ENCODE measurements at places on chromosomes 16 and 17.

DNA sequence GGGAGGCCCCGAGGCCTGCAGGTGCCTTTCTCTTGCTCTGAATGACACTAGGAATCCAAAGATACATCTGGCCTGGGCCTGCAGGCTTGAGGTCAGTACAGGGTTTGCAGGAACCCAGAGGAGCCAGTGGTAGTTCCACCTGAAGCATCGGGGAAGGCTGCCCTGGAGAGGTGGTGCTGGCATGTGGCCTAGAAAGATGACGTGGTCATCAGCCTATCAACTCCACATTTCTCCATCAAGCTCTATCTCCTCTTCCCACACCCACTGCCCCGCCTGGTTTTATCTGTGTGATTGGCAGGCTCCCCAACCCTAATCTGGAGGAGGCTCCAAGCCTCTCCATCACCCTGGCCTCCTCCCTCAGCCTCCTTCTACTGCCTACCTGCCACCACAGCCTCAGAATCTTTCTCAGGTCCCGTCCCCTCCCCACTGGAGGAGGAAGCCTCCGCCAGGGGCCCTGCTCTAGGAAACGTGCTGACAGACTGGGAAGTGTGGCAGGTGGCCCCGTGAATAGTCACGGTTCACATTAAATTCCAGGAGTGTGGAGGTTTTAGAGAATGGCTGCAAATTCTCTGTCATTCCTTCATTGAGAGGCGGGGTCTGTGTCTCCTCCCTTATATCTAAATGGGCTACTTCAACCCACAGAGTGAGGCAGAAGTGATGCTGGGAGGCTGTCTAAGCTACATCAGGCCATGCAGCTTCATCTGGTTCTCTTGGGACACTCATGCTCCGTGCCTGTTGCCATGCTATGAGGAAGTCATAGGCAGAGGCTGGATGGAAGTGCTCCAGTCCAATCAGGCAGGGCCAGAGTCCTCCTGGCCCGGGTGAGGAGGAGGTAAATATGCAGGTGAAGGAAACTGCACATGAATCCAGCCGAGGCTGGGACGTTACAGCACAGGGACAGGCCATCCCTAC lies 11.4 kb upstream of the MAP2K3 start:
- DNase-seq = peak; percentile 61

DNA sequence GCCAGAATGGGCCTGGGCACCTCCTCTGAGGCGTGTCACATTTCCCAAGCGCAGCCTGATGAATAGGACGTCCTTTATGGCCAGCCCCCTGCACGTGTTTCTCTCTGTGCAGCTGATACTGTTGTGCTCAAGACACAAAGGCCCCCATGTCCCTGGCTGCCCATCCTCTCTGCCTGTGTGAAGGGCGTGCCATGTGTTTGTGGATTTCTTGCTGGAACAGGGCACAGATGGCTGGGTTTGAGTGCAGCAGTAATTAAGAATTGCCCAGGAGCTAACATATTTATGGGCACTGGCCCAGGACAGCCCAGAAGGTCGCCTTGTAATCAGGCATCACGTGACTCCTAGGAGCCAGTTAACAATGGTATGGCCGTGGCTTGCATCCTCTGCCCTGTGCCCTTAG lies 181.1 kb downstream of the CCDC182 start:
- no peak for DNase-seq

DNA sequence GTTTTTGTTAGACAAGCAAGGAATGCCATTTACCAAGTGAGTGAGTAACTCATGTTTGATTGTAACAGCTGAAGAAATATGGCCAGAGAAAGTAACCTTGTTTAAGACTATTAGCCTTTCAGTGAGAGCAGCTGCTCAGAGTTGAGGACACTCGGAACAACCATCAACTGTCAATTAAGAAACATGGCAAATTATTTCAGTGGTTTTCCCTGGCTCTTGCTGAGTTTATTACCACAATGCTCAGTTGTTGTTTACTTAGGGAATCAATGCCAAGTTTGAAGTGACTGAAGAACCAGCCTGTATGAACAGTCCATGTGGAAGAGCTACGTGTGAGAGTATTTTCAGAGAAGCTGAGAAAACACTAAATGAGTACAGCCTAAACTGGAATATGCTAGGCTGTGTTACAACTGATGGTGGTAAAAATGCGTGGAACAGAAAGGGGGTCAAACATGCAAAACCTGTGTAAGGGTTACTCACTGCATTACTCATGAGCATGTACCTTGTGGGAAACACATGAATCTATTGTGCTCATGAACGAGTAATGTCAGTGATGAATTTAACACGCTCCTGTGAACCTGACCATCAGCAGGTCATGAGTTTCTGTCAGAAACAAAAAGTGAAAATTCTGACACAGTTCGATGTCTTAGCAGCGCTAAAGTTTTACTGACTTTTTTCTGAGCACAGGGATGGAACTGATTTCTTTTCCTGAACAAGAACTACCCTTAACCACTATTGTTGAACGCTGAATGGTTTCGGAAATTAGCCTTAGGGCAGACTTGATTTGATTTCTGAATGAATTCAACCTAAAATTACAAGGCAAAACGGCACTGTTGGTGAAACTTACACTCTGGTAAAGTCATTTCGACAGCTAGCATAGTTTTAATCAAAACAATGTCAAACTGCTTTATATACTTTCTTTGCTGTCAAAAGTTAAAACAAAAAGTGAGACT lies 33.5 kb downstream of the GNA13 start:
- DNase-seq = no peak

- DNase-seq = no peak
These were observed 1.1 kb upstream of the TEKT3 start for GRCh38 chr17:15342460-15342859.

DNA sequence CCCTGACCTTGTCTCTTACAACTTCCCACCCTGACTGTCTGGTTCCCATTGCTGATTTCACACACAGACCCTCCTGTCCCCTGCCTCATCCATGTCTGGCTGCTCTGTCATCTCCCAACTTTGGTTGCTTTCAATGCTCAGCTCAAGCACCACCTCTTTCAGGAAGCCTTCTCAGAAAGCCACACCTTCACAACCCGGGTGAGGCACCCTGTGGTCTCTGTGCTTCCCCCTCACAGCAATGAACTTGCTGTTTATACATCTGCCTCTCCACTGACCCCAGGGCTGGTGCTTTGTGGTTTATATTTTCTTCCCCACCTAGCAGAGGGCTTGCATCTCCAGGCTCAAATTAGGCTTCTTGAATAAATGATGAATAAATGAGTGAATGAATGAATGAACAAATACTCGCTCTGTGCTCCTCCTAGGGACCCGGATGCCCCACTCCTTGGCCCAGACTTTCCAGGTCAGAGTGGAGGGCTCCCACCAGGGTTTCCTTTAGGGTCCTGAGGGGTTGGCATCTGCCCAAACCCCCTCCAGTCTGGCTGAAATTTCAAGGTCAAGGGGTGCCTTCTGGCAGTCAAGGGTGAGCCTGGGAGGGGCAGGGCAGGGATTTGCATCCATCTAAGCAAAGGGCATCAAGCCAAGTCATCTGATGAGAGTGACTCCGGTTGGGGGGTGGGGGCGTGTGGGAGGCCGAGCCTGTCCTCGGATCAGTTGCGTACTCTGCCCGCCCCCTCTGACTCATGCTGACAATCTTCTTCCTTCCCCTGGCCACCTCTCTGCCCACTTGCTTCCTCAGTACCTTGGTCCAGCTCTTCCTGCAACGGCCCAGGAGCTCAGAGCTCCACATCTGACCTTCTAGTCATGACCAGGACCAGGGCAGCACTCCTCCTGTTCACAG lies at the start of gene ITGAX:
ITGAX (plus strand) TSS at position 783 of the 898 bp plus-strand sequence; CDS start at position 862, 79 bp downstream.
- DNase-seq = peak; percentile 49

- DNase-seq = no peak
These were observed 705 bp upstream of the PITPNC1 start for GRCh38 chr17:67376415-67376736.

GRCh38 chr17:21098934-21099689 lies 27.7 kb upstream of the DHRS7B start:
- DNase-seq = peak; percentile 83

GRCh38 chr16:47204736-47205504 lies 61.2 kb upstream of the NETO2 start:
- DNase-seq = no peak

GRCh38 chr17:21008160-21008915 lies 34.5 kb downstream of the USP22 start:
- DNase-seq = no peak

DNA sequence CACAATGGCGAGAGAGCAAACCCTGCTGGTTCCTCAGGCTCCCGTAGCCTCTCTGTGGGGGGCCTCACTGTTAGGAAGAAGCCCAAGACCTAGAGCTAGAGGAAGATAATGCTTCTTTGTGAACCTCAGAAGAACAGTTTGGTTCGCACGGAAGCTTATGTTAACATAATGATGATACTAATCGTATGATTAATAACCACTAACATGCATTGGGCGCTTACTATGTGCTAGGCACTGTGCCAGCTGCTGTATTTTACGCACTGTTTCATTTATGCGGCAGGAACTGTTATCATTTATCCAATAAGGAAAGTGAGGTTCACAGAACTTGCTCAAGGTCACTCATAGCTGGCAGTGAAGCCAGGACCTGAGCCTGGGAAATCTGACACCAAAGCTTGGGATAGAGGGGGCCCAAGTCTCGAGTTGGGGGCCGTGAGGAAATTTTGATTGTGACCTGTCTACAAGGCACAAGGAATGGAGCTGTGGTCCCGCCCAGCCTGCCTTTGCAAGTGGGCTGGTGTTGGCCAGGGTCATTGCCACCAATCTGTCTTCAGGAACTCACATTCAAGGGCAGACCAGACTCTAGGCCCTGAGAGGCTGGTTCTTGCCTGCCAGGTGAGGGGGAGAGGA lies 6.8 kb downstream of the PRCD start:
- DNase-seq = no peak

- DNase-seq = no peak
These were observed 115.3 kb upstream of the SOX9 start for GRCh38 chr17:72005332-72006163.

- DNase-seq = no peak
These were observed 389.7 kb downstream of the SOX9 start for GRCh38 chr17:72510351-72511016.

GRCh38 chr17:16938496-16939207 lies 33.3 kb downstream of the TNFRSF13B start:
- DNase-seq = no peak

DNA sequence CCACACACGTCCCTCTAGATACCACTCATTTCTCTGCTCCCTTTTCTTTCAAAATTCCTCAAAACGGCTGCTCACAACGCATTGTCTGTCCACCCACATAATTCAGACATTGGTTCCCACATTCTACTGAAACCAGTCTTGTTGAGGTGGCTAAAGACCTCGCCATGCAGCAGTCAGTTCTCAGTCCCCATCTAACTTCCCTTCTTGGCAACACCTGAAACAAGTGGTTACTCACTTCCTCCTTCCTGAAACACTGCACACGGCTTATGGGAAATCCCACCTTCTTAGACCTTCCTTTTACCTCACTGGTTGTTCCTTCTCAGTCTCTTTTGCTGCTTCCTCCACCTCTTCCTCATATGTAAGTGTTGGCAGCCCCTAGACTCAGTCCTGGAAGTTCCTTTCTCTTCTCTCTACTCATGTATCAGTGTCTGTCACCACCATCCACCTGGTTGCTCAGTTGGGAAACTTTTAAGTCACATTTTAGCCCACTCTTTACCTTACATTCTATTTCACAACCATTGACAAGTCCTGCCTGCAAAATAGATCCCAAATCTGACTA lies 277.1 kb downstream of the CEP112 start:
- DNase-seq = no peak

DNA sequence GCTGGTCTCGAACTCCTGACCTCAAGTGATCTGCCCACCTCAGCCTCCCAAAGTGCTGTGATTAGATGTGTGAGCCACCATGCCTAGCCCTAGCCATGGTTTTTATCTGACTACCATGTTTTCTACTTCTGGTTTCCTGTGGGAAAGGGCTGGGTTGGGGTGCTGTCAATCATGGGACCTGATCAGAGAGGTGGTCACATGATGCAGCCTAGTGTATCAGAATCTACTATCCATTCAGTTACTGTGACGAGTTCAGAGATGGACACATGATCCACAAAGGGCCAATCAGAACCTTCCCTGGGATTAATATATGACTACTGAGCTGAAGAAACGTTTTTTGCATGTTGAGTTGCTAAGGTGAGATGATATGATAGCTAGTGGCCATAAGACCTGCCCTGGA lies 59.1 kb downstream of the ABCC6 start:
- no peak for DNase-seq

GRCh38 chr17:77143306-77143705 lies 2.5 kb downstream of the SEC14L1 start:
- DNase-seq = no peak

DNA sequence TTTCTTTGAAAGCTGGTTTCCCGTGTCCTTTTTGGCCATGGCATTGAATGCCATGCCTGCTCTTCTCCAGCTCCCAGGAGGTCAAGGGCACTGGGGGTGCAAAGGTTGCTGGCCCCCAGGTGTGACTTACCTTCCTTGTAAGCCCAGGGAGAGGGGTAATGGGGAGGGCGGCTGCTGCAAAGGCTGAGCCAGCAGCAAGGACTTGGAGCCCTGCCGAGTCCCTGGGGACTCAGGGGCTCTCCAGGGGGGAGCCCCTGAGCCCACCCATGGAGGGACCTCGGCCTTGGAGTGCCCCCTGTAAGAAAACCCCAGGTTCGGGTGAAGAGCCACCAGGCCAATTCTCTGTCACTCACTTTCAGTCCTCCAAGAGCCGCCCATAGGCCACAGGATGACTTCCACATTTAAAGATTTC lies 5.9 kb upstream of the CCL22 start:
- no peak for DNase-seq

DNA sequence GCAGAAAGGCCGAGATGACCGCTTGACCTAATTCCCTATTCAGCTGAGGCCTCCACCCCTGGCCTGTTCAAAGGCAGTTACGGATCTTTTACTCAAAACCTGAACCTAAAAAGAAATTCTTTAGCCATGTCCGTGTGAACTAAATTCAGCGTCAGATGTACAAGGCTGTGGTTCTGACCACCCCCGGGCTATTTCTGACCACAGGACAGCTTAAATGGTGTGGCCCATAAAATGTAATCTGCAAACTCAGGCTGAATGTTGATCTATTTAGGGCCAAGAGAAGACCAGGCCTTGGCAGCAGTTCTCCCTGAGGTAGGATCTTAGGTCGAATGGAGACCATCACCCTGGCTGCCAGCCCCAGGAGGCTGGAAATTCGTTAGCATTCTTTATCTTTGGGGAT lies 485.5 kb downstream of the WWOX start:
- DNase-seq = no peak

GRCh38 chr16:89409161-89409711 lies 81.1 kb downstream of the ANKRD11 start:
- DNase-seq = no peak

GRCh38 chr16:67311607-67312488 lies 14.7 kb downstream of the KCTD19 start:
- DNase-seq = peak; percentile 43
